IMR-90 (cell line): ENCODE measurements at places on chromosomes 1 and 21. TPM values are rescaled to one million over a fixed set of nuclear protein-coding genes. Genes with fewer than 3 reads are reported as not detected.

The F13B gene
- not detected in 2 replicates for total RNA-seq

The SLC44A3 gene
- total RNA-seq, result 0.54 and 0.56 TPM in 2 replicates

The PHACTR4 gene
- total RNA-seq, result 6.9 and 7.5 TPM in 2 replicates

The LAPTM5 gene
- under 0.01 TPM in 1 of 2 replicates, not detected in the other for total RNA-seq

The LMX1A gene
- not detected in 2 replicates for total RNA-seq

The TRAF5 gene
- total RNA-seq, result 10.0 and 13.1 TPM in 2 replicates

The RXRG gene
- total RNA-seq, result not detected in 2 replicates

The C1orf185 gene
- not detected in 2 replicates for total RNA-seq

DNA sequence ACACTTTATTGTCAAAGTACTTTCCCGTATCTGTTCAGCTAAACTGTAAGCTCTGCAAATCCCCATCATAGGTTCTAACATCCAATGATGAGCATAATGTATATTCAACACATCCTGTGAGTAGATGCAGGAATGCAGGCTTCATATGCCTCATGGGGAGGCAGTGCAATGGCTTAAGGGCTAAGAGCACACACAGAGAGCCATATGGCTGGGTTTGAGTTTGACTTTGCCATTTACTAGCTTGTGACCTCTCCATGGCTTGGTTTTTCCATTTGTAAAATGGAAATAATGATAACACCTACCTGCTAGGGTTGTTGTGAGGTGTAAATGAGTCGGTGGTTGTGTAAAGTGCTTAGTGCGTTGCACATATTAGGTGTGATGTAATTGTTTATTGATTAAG is 13.4 kb downstream of the RCSD1 start:
- DNase-seq, result no peak

GRCh38 chr1:94993931-94994645 is 67.2 kb upstream of the CNN3 start:
- DNase-seq, result no peak

- no peak for DNase-seq
Measured at GRCh38 chr21:36188081-36188681, 31.6 kb downstream of the DOP1B start.

- DNase-seq, result no peak
Measured at GRCh38 chr1:193068013-193068412, 8.6 kb downstream of the RO60 start.

- DNase-seq, result peak; percentile 79
Measured at GRCh38 chr1:155513300-155513916, 49.2 kb downstream of the ASH1L start.

GRCh38 chr1:17867470-17867869 is 112.3 kb downstream of the ACTL8 start:
- DNase-seq, result no peak

- DNase-seq, result no peak
Measured at GRCh38 chr1:11507309-11507708, 28.4 kb downstream of the DISP3 start.

GRCh38 chr1:3082051-3082450 is 13.0 kb downstream of the PRDM16 start:
- DNase-seq, result no peak

- DNase-seq, result peak; percentile 76
Measured at GRCh38 chr1:158203693-158204457, 23.2 kb downstream of the CD1D start.

DNA sequence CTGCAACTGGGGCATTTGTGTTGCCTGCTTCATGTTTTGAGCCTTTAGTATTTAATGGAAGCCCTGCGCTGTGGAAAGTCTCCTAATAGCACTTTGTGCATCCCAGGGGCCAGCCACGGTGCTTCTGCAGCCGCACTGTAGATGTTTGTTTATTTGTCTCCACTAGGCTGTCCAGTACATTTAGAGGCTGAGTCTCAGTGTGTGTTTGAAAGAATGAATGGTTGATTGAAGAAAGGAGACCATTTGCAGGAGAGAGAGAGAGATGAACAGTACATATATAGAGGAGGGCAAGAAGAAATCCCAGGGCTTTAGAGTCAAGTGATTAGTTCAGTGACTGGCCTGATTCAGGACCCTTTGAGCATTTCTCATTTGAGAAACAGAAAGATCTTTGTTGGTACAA is 33.9 kb downstream of the MPZL1 start:
- DNase-seq, result no peak

GRCh38 chr1:222736972-222737371 is at the start of gene FAM177B:
Gene FAM177B (plus strand): TSS chr1:222737202. CDS start chr1:222746546, 9,344 bp downstream.
- peak; percentile 21 for DNase-seq

DNA sequence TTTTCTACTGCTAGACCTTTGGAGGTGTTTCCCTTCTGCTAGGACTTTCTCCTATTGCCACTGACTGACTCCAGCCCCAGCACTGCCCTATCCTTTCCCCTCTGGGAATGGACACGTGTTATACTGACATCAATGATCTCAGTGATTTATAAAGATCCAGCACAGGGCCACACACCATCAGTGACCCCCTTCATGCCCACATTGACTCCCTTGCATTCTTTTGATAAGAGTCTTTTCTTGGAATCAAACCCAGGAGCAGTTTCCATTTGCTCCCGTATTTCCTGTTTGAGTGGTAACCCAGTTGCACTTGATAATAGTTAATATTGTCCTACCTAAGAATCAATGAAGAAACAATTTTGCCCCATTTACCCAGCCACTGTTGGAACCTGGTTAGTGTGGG is 501.0 kb upstream of the USP24 start:
- peak; percentile 61 for DNase-seq

GRCh38 chr1:2271841-2272655 is 43.9 kb downstream of the SKI start:
- DNase-seq, result no peak

DNA sequence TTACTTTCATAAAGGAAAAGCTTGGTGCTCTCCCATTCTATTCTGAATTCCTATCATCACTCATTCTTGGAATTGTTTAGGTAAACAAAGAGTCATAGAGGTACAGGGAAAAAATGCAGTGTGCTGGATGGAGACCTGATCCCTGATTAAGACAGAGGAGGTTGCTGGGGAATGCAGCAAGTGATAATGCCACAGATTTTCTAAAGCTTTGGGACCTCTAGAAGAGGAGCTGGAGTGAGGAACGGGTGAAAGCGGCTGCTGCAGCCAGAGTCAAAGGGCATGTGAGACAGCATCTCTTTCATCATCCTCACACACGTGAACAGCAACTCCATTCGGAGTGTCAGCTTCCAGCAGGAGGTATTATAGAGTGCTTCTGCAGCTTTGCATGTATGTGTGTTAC is 54.9 kb upstream of the DIPK1A start:
- peak; percentile 52 for DNase-seq

DNA sequence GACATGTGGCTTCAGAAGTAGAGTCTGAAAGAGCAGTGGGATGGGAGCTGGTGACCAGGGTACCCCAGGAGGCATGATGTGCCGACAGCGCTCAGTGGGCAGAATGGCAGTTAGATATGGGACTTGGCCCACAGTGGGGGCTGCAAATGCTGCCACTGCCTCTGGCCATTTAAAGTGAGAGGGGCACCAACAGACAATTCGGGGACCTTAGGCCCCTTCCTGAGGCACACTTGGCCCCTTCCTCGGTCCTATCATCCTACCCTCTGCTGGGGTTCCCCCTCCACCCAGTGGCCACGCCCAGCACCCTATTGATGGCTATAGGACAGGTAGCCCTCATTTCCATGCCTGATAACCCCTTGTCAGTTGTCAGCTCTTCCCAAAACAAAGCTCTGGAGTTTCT is 36.6 kb upstream of the EPHA8 start:
- no peak for DNase-seq
